AG04450 (cell line): ENCODE measurements at places on chromosomes 13 and 19.

- no peak for DNase-seq
Observed at GRCh38 chr13:100235311-100235901, 146.5 kb downstream of the PCCA start.

GRCh38 chr13:104320446-104320845 lies 1254.2 kb upstream of the SLC10A2 start:
- no peak for DNase-seq

- no peak for DNase-seq
Observed at GRCh38 chr13:93098972-93099371, 127.6 kb upstream of the GPC6 start.

GRCh38 chr19:32397671-32398101 lies 7.9 kb upstream of the DPY19L3 start:
- DNase-seq = peak; percentile 57

DNA sequence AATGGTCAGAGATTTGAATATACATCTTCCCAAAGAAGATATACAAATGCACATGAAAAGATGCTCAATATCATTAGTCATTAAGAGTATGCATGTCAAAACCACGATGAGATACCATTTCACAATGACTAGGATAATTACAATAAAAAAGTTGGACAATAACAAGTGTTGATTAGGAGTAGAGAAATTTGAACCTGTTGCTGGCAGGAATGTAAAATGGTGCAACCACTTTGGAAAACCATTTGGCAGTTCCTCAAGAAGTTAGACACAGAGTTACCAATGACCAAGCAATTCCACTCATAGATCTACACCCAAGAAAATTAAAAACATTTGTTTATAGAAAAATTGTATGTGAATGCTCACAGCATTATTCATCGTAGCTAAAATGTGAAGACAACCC lies 33.2 kb upstream of the STARD13 start:
- DNase-seq = no peak

GRCh38 chr13:28490061-28490460 lies 4.9 kb downstream of the FLT1 start:
- DNase-seq = no peak

DNA sequence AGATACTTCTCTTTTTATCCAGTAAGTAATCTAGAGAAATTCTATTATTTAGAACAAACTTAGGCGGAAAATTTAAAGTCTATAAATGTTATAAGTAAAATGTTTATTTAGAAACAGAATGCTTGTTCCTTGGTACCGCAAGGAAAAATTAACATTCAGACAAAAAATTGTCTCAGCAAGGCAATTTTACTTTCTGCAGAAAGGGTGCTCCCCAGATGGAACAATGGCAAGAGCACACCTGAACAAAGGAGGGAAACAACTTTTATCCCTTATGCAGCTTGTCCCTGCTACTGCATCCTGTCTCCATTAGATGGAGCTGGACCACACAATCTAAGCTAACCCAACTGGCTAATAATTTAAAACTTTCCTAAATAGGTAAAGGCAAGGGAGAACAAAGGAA lies 6.5 kb upstream of the ZNF708 start:
- DNase-seq = no peak

DNA sequence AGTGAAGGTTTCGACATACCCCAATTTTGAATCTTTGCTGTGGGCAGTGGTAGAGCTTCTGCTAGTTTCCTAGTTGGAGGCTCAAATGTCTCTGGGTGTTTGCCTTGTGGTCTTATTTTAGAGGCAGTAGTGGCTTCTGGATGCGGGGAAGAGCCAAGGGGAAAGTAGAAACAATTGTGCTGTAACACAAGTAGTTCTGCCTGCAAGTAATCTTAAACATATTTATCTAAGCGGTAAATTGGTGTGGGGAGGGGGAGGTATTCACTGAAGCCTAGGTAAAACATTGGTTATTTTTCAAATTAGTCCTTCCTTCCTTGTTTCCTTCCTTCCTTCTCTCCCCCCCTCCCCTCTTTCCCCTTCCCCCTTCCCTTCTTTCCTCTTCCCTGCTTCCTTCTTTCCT lies at the start of gene PCDH20:
Gene PCDH20 (minus strand): TSS at position 101 of the 400 bp plus-strand sequence. CDS start 691 bp downstream, outside the sequence.
- DNase-seq = no peak

DNA sequence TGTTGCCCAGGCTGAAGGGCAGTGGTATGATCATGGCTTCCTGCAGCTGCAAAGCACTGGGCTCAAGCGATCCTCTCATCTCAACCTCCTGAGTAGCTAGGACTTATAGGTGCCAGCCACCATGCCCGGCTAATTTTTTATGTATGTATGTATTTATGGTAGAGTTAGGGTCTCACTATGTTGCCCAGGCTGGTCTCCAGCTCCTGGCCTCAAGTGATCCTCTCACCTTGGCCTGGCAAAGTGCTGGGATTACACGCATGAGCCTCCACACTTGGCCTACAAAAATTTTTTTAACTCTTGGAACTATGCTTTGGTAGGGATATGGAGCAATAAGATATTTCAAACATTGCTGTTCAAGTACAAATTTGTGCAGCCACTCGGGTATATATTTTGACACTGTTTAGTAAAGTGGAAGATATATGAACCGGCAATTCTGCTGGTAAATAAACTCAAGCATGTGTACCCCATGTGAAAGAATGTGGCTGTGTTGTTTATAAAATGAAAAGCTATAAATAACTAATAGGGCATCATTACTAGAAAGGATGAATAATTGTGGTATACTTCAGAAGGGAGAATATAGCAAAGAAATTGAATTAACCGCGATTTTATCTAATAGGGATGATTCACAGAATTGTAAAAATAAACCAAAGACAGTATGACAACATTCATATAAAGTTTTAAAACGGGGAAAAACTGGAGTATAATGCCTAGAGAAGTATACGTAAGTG lies 1.1 kb downstream of the ZNF566 start:
- no peak for DNase-seq

- DNase-seq = no peak
Observed at GRCh38 chr19:11457115-11457514, 21.7 kb downstream of the PRKCSH start.

- no peak for DNase-seq
Observed at GRCh38 chr13:24459726-24460125, 52.9 kb downstream of the PARP4 start.

GRCh38 chr13:72132075-72132474 lies 265.1 kb upstream of the DACH1 start:
- DNase-seq = no peak

GRCh38 chr19:40253611-40254092 lies 27.2 kb upstream of the CCNP start:
- no peak for DNase-seq

DNA sequence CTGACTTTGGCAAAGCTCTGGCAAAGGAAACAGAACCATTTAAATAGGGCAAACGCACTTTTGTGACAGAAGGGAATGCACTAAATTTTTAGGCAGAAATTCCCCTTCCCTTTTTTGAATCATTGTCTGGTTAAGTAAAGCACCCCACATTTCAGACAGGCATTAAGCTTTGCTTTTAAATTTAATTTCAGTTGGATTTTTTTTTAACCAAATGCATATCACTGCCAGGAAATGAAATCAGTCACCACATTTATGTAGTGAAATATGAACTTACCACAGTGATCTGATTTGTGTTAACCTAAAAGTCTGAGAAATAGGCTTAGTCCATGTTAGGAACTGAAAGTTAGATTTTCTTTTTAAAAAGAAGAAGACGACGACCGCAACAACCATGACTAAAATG lies 10.8 kb downstream of the GPR183 start:
- DNase-seq = no peak

DNA sequence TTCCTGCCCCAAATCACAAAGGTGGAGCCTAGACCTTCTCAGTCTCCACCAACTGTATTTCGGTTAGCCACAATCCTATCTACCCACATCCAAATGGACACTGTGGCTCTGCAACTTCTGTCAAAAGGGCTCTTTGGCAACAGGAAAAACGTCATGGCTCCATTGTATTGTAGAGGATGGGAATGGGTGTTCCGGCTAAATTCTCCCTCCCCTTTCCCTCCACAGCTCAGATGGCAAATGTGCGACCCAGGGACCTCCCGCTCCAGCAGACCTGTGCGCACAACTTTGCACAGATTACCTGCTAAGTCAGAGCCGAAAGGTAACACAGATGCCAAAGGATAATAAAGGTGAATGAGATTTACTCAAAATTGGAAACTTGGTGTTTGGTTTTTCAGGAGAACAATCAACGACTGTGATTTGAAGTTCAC lies 968 bp upstream of the KL start:
- no peak for DNase-seq

DNA sequence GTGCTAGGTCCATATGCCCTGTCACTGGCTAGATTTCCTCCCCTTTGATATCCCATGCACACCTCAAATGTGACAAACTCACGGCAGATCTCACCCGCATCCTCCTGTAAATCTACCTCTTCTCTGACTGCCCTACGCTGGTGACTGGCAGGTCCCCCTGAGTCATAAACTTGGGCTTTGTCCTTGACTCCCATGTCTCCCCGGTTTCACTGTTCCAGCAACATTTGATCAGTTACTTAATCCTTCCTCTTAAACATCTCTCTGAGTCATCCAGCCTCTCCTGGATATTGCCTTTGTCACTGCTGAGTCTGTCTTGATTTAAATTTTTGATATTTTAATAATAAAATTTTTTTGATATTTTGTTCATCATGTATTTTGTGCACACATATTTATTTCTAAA lies 26.5 kb downstream of the FAM216B start:
- DNase-seq = no peak
